ENCODE measurements at places on chromosomes 12 and 14.

DNA sequence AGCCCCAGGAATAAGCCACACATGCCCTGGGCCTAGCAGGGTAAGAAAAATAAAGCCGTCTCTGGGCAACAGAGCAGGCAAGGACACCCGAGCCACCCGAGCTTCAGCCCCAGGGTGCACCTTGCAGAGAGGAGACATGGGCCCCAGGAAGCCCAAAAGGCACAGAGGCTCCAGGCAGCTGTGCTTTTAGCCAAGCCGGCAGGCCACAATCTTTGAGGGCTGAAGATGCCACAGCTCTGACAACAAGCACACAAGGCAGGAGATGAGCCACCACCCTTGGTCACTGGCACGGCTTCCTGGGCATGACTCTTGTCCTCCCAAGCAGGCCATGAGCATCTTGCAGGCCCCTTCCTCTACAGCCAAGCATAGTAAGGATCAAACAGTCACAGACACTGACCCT lies 86.3 kb downstream of the ITPK1 start:
- no peak for DNase-seq

DNA sequence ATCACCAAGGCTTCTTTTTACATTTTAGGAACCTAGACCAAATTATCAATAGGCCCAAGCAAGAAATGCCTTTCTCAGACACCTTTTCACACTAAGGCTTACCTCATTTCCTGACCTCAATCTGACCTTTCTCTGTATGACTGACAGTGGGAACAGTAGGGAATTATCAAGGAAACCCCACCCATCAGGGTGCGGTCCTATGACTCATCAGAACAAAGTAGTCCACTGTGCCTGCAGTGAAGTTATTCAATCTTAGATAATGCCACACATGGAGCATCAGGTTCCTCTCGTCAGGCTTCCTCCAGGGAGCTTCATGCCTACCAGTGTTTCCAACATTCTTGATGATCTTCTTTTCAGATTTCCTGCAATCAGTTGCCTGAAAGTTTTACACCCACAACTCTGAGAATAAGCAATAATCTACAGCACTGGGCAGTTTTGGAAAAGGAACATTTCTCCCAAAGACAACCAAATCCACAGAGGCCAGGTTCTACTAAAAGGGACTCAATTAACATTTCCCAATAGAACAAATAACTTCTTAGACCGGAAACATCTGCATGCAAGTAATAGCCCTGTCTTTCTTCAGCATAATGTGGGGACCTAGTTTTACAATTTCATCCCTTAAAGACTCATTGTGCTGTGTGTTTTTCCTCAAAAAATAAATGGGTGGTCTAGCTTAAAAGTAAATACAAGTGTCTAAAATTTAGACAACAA lies 35.9 kb upstream of the TMTC2 start:
- no peak for DNase-seq

- DNase-seq, result no peak
Observed at GRCh38 chr12:91273560-91273959, 90.9 kb upstream of the DCN start.

DNA sequence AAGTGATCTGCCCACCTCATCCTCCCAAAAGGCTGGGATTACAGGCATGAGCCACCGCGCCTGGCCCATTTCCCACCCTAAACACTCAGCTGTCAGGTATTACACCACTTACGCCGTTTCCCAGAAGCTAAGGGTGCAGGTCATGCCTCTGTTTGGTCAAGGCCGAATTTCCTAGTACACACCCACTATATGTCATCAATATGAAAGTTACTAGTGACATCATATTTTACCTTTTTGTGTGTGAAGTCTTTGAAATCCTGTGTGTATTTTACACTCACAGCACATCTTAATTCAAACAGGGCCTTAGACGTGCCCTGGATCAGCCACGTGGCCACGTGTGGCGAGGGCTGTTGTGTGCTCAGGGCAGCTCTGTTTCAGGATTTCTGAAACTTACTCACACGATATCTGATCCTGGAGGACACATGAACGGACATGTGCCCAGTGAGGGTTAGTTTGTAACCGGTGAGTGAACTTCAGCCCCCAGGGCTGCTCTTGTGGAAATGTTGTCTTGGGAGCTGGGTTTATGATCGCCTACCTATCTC lies 51.8 kb downstream of the GLT1D1 start:
- no peak for DNase-seq

- DNase-seq, result no peak
Observed at GRCh38 chr12:53346491-53346890, 10.3 kb upstream of the SP7 start.

GRCh38 chr14:35766700-35767082 lies 42.4 kb downstream of the RALGAPA1 start:
- no peak for DNase-seq

GRCh38 chr14:28375295-28375694 lies 391.3 kb upstream of the FOXG1 start:
- no peak for DNase-seq

DNA sequence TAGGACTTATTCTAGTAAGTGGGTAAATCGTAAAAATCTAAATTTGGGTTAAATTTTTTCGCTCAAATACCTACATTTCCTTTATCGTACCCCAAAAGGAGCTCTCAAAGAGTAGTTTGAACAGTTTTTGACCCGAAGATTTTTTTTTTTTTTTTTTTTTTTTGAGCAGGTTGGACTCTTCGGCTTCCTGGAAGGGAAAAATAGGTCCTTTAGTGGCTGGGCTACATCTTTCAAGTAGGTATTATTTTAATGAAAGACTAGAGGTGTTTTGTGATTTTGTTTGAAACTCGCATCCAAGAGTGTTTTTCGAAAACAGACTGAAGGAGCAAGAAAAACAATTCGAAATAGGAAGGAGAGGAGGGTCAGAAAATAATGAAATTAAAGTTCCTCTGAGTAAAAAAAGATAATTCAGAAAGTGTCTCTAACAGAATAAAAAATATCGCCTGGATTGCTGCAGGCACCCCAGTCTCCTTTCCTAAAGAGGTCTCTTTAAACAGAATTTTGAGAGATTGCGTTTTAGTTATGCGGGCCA lies 6.0 kb downstream of the CDKN1B start:
- DNase-seq, result no peak

- DNase-seq, result no peak
Observed at GRCh38 chr12:125189502-125189901, 124.3 kb downstream of the AACS start.

DNA sequence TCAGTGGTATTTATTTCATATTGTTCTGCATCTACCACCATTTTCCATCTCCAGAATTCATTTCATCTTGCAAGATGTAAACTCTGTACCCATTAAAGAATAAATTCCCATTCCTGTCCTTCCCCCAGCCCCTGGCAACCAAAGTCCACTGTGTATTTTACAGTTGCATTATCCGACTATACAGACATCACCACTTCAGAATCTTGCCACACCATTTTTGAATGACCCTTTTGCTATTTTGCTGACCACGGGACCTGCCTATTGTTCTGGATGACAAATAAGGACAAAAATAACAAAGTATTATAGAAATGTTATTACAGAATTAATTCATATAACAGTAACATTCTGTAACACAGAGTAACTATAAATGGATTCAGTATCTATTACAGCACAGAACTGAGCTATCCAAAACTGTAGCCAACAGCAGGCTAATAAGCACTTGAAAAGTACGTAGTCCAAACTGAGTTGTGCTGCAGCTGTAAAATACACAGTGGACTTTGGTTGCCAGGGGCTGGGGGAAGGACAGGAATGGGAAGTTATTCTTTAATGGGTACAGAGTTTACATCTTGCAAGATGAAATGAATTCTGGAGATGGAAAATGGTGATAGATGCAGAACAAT lies 61.3 kb downstream of the CDK17 start:
- DNase-seq, result no peak

GRCh38 chr12:19624491-19624890 lies 185.2 kb downstream of the AEBP2 start:
- DNase-seq, result no peak

GRCh38 chr14:93008381-93008780 lies 85.4 kb downstream of the CHGA start:
- no peak for DNase-seq

- no peak for DNase-seq
Observed at GRCh38 chr12:52587563-52587962, 13.7 kb downstream of the KRT72 start.

Measured in effector memory CD8-positive, alpha-beta T cell (primary cell).